ENCODE measurements at places on chromosomes 16 and 17.
A peak's percentile ranks its signal among the peaks of the same experiment; 100 is the strongest.

DNA sequence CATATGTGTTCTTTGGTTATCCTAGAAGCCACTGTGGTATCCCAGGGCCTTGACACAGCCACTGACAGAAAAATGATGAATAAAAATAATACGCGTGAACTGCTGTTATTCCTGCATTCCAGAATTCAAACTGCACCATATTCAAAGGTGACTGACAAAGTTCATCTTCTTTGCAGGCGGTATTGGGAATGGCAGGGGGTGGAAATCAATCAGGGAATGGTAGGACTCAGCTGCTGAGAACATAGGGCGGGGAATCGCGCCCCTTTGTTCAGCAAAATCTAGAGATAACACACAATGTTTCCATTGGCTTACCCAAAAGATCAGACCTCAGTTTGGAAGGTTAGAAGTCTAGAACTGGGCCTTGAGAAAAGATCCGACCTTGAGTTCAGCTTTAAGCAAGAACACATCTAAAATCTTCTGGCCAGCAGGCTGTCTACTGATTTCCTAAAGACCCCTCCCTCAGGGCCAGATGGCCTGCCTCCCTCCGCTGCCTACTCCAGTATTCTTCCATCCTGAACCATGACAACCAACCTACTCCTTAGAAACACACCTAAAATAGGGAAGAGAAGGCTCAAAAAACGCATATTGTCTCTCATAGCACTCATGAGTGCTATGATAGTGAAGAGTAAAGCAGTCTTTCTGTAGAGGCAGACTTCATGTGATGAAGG is 34.1 kb downstream of the CDK5R1 start:
- DNase-seq, result no peak

DNA sequence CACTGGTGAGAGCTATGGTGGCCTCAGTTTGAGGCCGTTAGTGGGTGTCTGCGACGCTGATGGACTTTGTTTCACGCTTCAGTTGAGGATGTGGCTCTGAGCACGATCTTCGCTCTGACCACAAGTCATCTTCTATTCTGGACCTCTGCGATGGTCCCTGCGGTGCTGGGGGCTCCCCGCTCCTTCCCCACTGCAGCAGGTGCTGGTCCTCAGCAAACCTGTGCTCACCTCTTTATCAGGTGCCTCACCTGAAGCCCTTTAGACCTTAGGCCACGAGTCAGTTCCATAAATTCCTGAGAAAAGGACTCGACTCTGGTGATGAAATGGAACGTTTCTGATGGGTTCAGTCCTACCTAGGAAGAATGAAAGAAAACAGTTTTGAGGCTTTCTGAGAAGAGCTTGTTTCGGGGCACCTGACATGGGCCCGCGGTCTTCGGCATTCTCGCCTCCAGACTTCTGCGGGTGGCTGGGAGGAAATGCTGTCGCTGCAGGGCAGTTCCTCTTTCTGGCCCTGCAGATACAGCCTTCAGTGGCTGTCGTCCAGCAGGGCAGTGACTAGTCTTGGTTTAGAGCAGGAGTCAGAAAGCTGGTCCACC is 4.7 kb downstream of the KCTD5 start:
- no peak for DNase-seq

GRCh38 chr16:78770353-78771091 is 671.1 kb downstream of the WWOX start:
- DNase-seq, result peak; percentile 64

DNA sequence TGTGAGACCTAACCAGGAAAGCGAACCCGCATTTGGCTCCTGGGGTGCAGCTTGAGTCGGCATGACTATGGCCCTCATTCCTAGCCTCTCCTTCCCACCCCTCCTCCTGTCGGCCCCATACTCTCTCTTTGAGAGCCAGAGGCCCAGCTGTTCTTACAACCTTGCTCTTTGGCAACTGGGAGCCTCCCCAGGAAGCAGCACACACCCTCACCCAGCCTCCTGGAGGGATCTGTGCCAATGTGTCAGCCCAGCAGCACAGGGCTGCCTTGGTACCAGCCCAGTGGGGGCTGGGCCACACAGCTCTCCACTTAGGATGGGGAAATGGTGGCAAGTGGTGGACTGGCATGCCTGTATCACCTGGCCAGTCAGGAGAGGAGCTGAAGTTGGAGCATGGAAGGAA is 70.3 kb upstream of the LGALS9 start:
- DNase-seq, result no peak

DNA sequence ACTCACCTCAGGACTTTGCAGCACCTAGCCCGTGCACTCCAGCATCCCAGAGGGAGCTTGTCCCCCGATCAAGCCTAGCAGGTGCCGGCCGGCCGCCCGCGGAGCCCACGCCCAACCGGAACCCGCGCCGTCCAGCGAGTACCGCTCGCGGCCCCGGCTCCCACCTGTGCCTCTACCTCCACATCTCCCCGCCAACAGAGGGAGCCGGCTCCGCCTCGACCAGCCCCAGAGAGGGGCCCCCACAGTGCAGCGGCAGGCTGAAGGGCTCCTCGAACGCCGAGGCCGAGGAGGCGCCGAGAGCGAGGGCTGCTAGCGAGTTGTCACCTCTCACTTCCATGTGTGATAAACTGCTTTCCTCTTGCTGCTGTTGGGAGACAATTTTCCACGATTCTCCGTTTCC is 41.1 kb upstream of the DHRS7B start:
- no peak for DNase-seq

DNA sequence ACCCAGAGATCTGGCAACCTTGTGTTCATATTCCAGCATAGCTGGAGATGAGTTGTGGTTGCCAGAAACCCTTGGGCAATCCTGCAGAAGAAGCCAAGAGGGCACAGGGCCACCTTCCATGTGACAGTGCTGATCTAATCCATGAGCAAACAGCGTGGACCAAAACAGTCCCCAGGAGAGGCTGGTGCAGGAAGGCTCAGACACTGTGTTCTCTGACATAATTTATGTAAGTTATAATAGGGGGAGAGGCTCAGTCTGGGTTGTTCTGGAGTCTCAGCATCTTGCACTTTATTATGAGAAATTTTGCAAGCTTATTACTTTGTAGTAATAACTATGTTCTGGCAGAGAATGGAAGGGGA is 273.9 kb downstream of the HAPSTR1 start:
- no peak for DNase-seq

- DNase-seq, result no peak
These were observed 26.1 kb downstream of the CDH1 start for GRCh38 chr16:68762996-68763756.

- peak; percentile 82 for DNase-seq
These were observed 93.8 kb upstream of the PLEKHM1 start for GRCh38 chr17:45584092-45585036.

- no peak for DNase-seq
These were observed 498.6 kb downstream of the GRIN2A start for GRCh38 chr16:9683677-9684076.

DNA sequence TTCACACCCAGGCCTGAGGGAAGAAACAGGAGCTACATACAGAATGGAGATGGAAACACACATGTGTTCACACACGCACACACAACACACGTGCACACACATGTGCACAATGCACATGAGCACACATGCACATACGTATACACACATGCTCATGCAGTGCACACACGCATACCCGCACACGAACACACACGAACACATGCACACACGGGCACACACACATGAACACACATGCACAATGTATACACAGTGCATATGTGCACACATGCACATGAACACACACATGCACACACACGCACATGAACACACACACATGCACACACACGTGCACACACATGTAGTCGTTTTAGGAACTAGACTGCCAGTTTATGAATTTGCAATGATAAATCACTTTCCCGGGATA is 49.3 kb upstream of the CDR2 start:
- no peak for DNase-seq

DNA sequence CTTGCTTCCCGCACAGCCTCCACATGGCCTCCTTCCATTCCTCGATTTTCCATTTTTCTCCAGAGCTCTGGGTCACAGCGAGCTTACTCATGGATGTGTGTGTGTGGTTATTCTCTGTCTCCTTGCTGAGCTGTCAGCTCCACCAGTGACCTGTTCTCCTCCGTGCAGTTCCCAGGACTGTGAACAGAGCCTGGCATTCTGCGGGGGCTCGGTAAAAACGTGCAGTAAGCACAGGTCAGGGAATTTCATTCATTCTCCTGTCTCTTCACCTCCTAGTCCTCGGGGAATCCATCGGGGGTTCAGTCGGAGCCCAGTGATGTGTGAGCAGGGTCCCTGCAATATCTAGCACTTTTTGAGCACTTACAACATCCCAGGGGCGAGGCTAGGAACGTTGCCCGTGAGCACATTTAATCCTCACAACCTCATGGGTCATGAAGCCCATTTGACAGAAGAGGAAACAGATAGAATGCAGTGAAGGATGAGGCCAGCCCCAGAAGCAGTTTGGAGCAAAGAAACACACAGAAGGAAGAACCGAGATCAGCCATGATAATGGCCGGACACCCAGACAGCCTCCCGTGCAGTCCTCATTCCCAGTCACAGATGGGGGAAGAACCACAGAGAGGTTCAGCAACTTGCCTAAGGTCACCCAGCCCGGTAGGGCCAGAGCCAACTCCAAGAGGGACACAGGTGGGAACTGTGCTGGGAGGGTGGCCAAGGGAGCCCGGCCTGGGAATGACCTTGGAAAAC is 183.2 kb upstream of the GSE1 start:
- no peak for DNase-seq

DNA sequence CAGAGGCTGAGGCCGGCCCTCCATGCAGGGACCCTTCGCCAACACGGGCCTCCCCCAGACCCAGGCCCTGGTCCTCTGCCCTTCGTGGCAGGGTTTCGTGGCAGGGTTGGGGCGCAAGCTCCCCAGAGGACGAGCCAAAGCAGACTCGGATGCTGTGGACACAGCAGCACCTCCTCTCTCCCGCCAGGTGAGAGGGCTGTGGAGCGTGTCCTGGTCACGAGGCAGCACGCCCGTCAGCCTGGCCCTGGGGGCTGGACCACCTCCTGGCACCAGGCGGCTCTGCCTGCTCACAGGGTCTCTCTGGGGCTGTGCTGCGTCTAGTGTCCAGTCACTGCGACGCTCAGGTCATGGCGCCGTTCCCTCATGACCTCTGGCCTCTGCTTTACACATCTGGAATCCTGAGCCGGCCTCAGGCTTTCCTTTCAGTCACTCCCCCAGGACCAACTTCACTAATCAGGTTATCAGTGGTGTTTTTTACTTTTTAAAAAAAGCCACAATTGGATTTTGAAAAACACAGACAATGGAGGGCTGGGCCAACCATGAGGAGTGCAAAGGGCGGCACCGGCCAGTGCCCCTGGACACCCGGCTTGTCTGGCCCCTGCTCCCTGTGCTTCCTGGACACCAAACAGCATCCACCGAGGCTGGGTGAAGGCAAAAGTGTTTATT is 5.4 kb downstream of the NDUFAF8 start:
- no peak for DNase-seq

GRCh38 chr17:6426356-6427101 is 8.4 kb downstream of the AIPL1 start:
- DNase-seq, result no peak

DNA sequence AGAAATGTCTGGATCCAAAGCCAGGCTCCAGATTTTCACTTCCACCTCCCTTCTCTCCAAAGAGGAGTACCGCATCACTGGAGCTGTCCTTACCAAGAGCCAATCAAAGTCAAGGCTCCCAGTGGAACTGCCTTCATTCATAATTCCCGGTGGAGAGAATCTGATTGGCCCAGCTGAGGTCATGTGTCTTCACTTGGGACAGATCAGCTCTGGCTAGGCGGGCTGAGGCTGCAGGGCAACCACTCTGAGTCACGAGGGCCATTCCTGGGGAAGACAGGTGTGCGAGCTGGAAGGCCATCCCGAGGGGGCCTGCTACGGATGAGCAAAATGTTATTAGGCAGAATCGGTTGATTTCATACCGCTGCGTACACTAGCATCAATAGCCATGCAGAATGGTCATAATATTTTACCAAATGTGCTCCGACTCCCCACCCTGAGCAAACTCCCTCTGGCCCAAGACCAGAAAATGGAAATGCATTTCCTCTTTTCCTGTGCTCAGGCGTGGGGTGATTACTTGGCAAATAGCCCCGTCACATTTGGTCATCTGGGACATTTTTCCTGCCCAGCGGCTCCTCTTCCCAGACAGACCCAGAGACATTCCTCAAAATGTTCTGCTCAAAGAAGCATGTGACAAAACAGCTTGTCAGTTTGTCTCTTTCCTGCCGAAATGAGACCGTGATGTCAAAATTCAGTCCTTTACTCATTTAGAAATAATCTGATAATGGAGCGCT is 111.1 kb downstream of the AIPL1 start:
- peak; percentile 10 for DNase-seq

GRCh38 chr17:75317671-75318070 is 28.4 kb upstream of the SLC25A19 start:
- DNase-seq, result no peak

DNA sequence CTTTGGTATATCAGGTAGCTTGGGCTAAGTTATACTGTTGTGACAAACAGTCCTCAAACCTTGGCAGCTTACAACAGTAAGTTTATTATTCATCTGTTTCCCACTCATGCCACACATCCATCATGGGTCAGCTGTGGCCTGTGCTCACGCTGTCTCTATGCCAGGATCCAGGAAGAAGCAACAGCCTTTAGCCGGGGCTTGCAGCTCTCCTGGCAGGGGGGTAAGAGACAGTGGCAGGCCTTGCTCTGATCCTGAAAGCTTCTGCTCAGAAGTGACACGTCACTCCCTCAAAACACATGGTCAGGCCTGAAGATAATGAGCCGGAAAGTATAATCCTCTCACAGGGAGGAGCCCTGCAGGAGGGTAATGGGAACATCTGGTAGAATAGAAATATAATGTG is 377.6 kb downstream of the CPPED1 start:
- DNase-seq, result no peak

- DNase-seq, result no peak
These were observed 1.3 kb downstream of the SLX4 start for GRCh38 chr16:3609895-3610697.

- no peak for DNase-seq
These were observed 4.9 kb downstream of the MYH1 start for GRCh38 chr17:10513299-10514067.

DNA sequence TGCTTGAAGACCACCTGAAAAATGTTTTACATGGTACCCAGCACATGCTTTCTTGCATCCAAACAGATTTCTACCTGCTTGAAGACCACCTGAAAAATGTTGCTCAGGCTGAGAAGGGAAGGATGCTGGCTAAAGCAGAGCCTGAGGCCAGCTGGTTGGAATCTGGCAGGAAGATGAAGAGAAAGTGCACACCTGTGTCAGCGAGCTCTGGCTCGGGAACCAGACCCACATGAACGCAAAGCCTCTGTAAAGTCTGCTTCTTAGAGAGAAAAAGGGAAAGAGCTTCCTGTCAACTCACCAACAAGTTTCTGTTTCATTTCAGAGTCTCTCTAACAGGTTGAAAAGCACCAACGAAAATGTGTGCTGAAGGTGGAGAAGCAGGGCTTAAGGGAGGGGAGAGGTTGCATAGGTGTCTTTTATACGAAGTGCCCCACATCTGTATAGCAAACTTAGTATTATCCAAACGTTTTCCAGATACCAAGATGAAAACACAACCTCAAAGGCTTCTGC is 226.0 kb downstream of the TOX3 start:
- DNase-seq, result no peak

All from SK-N-DZ (cell line).